ENCODE measurements at places on chromosomes 1 and 21.

- no peak for DNase-seq
Observed at GRCh38 chr1:46568461-46568891, 17.0 kb upstream of the KNCN start.

GRCh38 chr1:165119086-165119485 lies 237.4 kb downstream of the LMX1A start:
- DNase-seq = no peak

DNA sequence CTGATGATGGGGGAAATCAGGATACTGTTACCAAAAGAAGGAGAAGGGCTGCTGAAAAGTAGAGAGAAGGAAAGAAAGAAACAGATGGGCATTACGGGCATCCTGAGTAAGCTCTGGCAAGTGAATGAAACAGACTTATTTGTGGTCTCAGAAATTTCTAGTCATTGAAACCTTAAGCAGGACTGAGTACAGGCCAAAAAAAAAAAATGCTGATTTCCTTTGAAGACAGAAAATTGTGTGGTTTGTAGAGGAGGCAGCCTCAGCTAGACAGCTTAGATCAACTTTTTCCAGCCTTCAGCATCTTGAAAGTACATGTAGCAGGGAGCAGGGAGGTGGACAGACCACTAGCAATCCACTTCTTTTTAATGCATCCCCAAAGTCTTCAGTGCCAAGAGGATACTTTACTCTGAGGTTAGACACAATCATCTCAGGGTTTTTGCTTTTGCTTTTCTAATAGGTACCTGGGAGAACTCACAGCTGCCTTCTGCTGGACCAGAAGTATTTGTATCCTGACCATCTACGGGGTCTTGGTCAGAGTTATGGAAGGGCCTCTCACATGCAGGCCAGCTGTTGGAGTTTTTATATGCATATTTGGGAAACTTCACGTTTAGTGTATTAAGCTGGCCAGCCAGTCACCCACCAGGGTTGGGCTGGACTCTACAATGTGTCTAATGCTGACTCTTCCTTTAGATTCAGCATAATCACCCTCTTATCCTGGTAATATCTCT lies 10.6 kb upstream of the CAPZB start:
- no peak for DNase-seq

GRCh38 chr1:177088966-177089365 lies 75.5 kb downstream of the ASTN1 start:
- DNase-seq = no peak

DNA sequence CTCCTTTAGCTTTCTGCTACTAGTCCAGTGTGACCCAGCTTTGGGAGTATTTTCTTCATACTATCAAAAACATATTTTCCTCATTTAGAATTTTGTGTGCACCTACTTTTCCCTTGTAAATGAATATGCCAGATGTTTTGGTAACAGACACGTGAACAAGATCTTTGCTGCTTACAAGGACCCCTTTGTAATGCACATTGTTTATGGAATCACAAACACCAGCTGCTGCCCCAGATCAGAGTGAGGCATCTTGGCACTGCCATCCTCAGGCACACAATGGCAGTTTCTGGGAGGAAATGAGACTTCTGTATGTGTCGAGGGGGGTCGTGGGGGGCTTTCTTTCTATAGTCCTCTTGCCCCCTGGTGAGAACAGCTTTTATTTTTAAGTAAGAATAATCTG lies 115.7 kb downstream of the RGL1 start:
- DNase-seq = no peak

DNA sequence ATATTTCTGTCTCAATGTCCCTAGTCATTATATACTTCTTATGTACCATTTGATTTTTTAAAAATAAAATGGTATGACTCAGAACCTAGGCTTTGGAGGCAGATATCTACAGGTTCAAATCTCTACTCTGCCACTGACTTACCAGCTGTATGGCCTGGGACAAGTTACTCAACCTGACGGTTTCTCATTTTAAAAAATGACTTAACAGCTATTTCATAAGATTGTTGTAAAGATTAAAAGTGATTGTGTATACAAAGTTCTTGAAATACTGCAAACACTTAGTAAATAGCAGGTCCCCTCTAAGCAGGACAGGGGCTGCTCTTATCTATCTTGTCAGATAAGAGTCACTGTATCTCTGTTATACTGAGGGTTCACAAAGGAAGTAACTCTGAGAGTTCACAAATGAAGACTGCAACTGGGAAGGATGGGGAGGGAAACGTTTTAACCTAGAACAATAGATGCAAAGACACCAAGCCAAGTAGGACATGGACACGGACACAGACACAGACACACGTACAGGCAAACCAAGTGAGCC lies 2.6 kb downstream of the BCAR3 start:
- DNase-seq = no peak

DNA sequence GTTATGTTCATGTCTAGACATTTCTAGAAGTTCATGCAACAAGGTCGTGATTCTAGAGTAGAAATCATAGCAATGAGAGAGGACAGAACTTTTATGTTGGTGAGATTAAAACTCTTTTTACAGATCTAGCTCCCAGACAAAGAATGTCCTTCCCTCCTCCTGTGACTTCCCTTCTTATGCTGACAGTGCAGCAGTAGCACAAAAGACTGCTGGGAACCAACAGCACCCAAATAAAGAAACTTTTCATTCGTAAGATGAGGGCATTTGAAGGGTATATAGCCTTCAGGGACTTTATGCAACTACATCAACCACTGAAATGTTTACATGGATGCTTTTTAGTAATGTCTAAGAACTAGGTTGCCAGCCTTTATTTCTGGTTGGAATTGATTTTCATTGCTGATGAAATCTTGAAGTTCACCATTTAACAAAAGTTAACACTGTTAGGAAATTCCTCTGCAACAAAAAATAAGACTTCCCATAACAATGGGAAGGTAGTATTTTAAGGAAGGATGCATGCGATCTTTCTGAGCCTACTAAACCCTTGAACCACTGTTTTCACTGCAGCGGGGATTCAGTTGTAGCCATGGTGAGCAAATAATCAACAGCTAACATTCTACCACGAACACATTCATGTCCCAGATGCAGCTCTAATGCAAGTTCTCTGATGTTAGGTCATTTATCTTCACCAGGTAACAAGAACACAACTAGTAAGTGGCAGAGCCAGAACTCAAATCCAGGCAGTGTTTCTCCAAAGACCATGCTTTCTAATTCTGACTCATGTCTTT lies 672.8 kb downstream of the PTPRC start:
- no peak for DNase-seq

- no peak for DNase-seq
Observed at GRCh38 chr1:236287356-236287755, 5.6 kb upstream of the ERO1B start.

- no peak for DNase-seq
Observed at GRCh38 chr1:166594646-166595045, 244.6 kb upstream of the POGK start.

- no peak for DNase-seq
Observed at GRCh38 chr1:177229781-177230180, 59.0 kb downstream of the BRINP2 start.

DNA sequence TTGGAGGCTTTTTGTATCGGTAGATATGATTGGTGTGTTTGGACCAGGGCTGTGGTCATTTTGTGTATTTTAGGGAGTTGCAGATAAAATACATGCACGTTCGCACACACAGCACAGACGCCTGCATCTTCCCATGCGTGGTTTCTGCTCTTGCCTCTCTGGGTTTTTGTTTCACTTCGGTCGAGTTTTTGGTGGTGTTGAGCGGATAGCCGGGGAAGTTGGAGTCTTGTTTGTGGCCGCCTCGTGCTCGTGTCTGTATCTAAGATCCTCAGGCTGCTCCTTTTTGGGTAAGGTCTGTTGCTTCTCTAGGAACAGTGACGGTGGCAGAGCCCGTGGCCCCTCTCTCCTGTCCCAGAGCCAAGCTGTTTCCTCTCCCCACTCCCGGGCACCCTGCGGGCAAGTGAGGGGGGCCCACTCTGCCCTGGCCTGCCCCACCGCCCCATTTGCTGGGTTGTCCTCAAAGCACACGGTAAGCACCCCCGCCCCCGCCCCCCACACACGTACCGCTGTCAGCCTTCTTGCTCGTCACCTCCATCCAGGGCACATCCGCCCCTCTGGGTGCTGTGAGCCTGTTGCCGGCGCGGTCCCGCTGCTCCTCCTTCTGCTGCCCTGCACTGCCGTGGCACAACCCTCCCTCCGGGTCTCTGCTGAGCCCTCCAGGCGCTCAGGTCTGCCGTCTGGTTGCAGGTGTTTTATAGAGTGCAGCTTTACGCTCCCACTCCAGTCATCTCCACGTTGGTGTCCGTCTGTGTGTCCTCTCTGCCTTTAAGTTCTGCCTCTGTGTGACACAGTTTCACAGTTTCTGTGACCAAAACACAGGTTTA lies 51.9 kb downstream of the AGPAT3 start:
- DNase-seq = no peak

Data from dermis microvascular lymphatic vessel endothelial cell (primary cell).